ENCODE measurements at places on chromosomes 3 and 15.

- DNase-seq: no peak
Measured at GRCh38 chr3:156233876-156234275, 113.5 kb downstream of the KCNAB1 start.

- peak; percentile 68 for DNase-seq
Measured at GRCh38 chr3:16286161-16286560, 21.1 kb downstream of the OXNAD1 start.

- no peak for DNase-seq
Measured at GRCh38 chr3:121574449-121574848, 6.7 kb downstream of the ARGFX start.

GRCh38 chr3:196397941-196398340 lies 34.3 kb downstream of the UBXN7 start:
- no peak for DNase-seq

Data from activated gamma-delta T cell treated with Interleukin-2 at 50 U/mL for 16 hours (primary cell).